Stimulated activated memory B cell treated with anti-CD40 and anti-IgM and Interleukin-4, amounts not matched to agents 10 μg/mL and 1 μg/mL and 100 μg/mL, for 72 hours (primary cell): ENCODE measurements at places on chromosomes 3 and 15.

GRCh38 chr3:97719156-97719821 lies 45.3 kb upstream of the ARL6 start:
- peak; percentile 71 for ATAC-seq

GRCh38 chr3:38140326-38141172 lies 2.1 kb downstream of the MYD88 start:
- no peak for ATAC-seq

DNA sequence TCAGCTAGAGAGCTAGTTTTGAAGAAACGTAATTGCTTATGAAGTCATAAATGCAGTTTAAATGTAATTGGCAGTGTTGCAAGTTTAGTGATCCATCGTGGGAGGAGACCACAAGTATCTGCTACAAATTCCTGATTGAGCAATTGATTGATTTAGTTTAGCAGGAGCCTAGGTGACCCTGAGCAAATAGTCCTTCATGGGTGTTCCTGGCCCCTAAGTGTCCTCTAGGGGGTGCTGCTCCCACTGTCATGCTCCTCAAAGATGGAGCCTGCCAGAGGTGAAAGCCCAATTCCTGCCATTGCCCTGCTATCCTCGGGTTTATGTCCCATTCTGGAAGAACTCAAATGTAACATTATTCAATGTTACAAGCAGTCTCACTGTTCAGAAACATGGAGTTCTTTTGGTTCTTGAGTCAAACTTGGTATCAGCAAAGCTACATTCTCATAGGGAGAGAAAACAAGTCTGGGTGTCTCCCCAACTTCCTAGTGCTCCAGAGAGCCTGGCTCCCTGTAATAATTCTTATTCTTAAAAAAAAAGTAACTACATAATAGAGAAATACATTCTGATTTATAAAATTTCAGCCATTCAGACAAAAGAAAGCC lies 29.8 kb upstream of the SENP5 start:
- ATAC-seq = peak; percentile 81

- no peak for ATAC-seq
Measured at GRCh38 chr3:46672349-46672695, 21.2 kb downstream of the ALS2CL start.

DNA sequence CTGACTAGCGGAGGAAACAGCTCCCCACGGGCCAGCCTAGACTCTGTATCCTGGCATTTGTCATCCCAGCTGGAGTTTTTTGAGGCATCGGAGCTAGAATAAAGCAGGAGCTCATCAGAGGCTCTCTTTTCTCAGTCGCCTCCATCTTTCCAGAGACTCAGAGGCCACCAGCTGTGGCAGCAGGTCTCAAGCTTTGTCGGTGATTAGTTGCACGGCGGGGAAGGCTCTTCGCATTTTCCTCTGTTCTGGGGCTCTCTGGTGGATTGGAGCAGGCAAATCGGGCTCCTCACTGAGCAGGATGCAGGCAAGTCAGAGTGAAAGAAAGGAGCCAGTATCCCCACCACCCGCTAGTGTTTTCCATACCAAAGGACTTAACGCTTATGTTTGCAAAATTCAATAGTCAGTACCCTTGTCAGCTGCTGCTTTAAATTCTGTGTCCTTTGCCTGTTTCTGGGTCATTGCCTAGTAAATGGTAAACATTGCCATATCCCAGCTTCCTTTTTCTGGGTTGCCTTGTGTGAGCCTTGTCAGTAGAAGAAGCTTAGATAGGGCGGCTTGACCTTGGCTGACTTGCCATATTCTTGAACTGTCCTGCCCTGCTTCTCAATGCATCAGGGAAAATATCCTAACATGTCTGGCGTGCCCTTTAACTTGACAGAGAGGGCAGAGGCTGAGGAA lies 127.1 kb downstream of the PTPRG start:
- no peak for ATAC-seq

DNA sequence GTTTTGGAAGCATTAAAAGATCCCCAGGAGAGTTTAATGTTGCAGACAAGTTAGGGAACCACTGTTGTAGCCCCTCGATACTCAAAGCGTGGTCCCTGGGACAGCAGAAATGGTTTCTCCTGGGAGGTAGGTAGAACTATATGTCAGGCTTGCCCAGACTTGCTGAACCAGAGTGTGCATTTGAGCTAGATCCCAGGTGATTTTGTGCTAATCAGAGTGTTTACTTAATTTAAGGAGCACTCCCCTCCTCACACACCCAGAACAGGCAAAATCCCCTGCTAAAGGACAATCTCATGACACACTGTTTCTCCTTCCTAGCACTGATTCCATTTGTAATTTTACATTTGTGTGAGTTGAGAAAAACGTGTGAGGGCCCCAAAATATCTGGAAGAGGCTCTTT lies 24.3 kb downstream of the LMCD1 start:
- ATAC-seq = no peak

- no peak for ATAC-seq
Measured at GRCh38 chr3:196942915-196943277, 568 bp upstream of the NCBP2 start.

DNA sequence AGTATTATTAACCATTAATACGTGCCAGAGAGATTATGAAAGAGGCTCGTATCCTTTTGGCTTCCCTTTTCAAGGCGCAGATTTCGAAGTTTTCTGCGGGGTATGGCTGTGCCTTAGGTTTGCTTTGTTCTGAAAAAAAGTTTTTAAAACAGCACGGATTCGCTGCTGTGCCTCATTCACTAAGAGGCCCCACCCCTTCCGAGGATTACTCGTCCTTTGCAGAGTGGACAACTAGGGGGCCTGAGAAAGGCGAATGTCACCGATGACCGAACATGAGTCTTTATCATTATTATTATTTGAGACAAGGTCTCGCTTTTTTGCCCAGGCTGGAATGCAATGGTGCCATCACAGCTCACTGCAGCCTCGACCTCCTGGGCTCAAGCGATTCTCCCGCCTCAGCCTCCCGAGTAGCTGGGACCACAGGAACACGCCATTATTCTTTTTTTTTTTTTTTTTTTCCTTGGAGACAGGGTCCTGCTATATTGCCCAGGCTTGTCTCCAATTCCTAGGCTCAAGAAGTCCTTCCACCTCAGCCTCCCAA lies 684 bp upstream of the RPS27L start:
- ATAC-seq = peak; percentile 63

- no peak for ATAC-seq
Measured at GRCh38 chr3:50600141-50600753, 11.3 kb downstream of the CISH start.

GRCh38 chr3:168933614-168934013 lies 729.9 kb downstream of the MECOM start:
- ATAC-seq = no peak

DNA sequence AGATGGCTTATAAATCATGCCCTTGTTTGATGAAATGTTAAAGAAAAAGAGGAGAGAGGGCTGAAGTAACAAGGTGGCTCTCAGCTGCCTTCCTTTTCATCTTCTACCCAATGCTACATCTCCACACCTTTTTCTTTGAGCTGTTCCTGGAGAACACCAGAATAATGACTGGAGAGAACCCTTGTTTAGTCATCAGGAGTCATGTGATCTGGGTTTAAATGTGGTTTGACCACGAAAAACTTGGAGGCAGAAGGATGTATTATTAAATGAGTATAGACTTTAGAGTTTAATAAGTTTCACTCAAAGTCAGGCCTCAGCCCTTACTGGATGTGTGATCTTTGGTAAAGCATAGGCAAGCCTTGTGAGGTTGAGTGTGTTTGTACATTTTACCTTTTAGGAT lies 230.3 kb upstream of the TBL1XR1 start:
- ATAC-seq = no peak

DNA sequence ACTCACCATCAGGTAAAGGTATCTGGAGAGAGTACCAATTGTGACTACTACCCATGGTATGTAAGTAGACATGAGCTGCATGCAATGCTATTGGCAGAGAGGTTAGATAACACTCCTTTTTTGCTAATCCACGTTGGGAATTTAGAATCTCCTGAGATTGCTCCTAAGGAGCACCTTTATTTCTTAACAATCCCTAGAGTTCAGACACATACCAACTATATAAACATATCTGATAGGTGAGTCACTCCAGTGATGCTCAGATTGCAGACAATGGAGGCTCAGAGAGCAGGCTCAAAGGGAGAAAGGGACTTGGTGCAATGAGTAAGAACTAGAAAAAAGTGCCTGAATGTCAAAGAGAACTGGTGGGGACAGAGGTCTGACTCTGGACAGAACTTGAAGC lies 47.0 kb upstream of the LRRFIP2 start:
- no peak for ATAC-seq

- peak; percentile 58 for ATAC-seq
Measured at GRCh38 chr15:78308422-78309032, 9.1 kb upstream of the SKIC8 start.

GRCh38 chr3:10975695-10976234 lies 16.8 kb upstream of the SLC6A1 start:
- no peak for ATAC-seq

DNA sequence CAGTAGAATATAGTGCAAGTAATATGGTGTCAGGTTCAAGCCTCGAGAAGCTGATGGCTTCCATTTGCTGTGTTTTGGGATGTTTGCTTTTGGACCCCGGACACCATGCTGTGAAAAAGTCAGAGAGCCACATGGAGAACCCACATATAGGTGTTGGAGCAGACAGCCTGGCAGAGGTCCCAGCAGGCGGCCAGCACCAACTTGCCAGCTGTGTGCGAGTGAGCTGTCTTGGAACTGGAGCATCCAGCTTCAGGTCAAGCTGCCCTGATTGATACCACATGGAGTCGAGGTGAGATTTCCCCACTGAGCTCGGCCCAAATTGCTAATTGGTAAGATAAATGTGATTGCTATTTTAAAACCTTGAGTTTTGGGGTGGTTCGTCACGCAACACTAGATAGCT lies 185.7 kb upstream of the TBL1XR1 start:
- ATAC-seq = no peak

GRCh38 chr3:153666991-153667740 lies 454.0 kb upstream of the ARHGEF26 start:
- ATAC-seq = no peak

GRCh38 chr3:32240159-32240545 lies 1.7 kb downstream of the CMTM8 start:
- ATAC-seq = peak; percentile 45

GRCh38 chr15:85027421-85027820 lies 45.8 kb downstream of the PDE8A start:
- no peak for ATAC-seq

DNA sequence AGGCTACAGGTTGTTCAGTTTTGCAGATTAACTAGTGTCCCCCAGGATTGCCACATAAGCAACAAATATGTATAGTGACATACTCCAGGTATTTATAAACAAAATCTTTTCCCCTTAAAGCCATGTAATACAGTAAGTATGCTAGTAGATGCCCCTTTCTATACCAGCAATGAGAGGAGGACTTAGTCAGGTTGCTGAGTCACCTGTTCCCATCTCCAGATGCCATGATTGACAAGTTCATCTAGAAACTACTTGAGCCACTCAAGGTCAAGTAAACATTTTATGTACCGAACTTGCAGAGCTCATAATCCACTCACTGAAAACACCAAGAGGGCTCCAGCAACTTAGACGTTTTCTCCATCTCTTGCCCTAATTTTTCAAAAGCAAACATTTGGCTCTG lies 18.2 kb downstream of the SLC9A9 start:
- ATAC-seq = no peak

- ATAC-seq = no peak
Measured at GRCh38 chr3:50155891-50156290, 767 bp downstream of the SEMA3F start.

- no peak for ATAC-seq
Measured at GRCh38 chr15:44264148-44264547, 24.4 kb upstream of the GOLM2 start.

- peak; percentile 55 for ATAC-seq
Measured at GRCh38 chr15:67833710-67834511, 5.9 kb downstream of the RNU6-1 start.

- peak; percentile 51 for ATAC-seq
Measured at GRCh38 chr3:141391298-141391990, 23.1 kb downstream of the ZBTB38 start.

DNA sequence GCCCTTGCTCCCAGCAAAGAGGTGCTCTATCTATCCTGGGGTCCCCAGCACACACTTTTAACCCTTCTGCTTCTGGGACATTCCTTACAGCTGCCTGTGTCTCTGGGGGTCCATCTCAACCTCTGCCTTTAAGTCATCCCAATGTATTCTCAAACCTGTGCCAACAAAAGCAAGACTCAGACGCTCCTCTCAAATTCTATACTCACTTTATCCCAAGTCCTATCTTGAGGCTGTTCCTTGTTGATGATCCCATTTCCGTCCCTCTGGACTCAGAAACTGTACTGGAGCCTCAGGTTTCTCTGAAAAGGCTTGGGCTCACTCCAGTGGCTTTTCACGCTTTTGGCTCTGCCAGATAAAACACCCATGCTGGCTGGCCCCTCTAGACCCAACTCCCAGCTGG lies 69.7 kb downstream of the XXYLT1 start:
- ATAC-seq = no peak

DNA sequence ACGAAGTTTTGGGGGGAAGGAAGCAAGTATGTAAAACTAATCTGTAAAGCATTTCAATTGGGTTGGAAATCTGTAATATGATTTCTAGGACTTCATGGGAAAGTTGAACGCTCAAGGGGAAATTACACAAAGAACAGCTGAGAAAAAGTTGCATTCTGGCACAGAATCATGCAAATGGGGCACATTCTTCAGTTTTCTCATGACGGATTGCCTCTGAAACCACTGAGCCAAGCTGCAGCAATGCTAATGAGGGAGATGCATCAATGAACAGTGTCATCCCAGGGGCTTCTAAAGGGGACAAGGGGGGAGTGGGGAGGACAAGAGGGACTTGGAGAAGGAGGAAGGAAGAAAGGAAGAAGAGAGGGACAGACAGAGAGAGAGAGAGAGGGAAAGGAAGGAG lies 291.4 kb upstream of the ATP11B start:
- no peak for ATAC-seq

- no peak for ATAC-seq
Measured at GRCh38 chr3:103170651-103171050, 735.8 kb downstream of the ZPLD1 start.

- ATAC-seq = no peak
Measured at GRCh38 chr3:129485721-129486663, 42.4 kb upstream of the RHO start.

- ATAC-seq = no peak
Measured at GRCh38 chr3:71089271-71089847, 494.2 kb downstream of the FOXP1 start.

DNA sequence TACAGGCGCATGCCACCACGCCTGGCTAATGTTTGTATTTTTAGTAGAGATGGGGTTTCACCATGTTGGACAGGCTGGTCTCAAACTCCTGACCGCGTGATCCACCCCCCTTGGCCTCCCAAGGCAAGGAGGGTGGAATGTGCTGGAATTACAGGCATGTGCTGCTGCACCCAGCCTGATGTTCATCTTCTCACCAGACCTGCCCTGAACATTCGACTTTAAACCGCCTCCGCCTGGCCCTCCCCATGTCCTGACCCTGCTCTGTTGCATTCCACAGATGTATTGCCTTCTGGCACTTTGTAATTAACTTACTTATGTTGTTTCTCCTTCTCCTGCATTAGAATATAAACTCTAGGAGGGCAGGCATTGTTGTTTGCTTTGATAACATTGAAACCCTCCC lies 102.1 kb downstream of the LINGO1 start:
- no peak for ATAC-seq

DNA sequence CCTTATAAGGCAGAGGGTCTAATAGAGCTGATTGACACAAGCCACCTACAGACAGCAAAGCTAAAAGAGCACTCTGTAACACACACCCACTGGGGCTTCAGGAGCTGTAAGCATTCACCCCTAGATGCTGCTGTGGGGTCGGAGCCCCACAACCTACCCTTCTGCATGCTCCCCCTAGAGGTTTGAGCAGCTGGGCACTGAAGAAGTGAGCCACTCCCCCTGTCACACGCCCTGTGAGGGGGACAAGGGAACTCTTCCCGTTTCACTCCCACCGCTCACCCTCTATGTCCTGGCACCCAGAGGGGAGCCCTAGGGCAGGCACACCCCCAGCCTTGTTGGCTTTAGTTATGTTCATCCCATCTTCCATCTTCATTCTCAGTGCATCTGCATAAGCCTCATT lies 9.4 kb upstream of the CSTA start:
- no peak for ATAC-seq
